SJSA1 (cell line): ENCODE measurements at places on chromosomes 12 and 14. TPM values are rescaled to one million over a fixed set of nuclear protein-coding genes. Genes with fewer than 3 reads are reported as not detected.
A peak's percentile ranks its signal among the peaks of the same experiment; 100 is the strongest.

GRCh38 chr12:11705010-11705409, 55.5 kb downstream of the ETV6 start:
- peak; percentile 70 for DNase-seq

DNA sequence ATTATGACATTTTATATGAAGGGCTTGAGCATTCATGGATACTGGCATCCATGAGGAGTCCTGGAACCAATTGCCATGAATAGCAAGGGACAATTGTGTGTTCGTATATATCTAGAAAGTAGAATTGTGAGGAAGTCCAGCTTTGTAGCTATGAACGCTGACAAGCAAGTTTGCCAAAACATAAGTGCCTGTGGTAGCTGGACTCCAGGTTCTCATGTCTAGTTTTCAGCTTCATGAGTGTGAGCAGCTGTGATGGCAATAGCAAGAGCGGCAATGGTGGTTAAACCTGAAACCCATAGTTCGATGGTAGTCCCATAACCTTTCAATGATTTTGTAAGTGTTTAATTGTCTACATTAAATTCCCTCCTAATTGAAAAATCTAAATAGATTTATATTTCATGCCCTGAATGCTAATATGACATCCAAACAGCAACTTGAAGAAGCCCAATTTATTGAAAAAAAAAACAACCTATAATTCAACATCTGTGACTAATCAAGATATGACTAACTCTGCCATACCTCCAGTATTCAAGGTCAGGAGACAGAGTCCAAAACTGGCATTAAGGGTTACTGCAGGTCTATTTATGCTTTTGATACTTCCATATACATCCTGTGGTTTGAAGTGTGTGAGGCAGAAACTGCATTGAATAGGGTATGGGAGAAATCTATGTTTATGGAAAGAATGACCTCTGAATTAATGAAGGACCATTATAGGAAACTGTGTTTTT, 50.3 kb upstream of the PCED1B start:
- DNase-seq, result peak; percentile 63

- no peak for DNase-seq
Measured at GRCh38 chr14:29233188-29233587, 466.6 kb downstream of the FOXG1 start.

DNA sequence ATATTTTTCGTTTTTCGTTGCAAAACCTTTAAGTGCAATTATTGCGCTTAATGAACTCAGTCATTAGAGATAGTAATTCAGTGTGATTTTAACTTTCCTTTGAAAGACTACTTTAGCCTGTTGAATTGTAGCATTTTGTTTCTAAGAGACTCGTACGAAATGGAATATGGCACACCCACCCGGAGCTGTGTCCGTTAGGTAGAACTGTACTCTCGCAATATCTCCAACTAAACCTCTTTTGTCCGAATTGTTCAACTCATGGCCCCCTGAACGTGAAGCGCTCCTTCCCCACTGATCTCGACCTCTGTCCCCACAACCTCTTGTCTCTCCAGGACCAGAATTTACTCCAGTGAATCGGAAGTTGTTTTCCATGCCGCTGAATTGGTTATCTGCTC, 800 bp downstream of the PCNX4 start:
- DNase-seq, result no peak

- no peak for DNase-seq
Measured at GRCh38 chr14:100526632-100527031, 60.6 kb downstream of the BEGAIN start.

DNA sequence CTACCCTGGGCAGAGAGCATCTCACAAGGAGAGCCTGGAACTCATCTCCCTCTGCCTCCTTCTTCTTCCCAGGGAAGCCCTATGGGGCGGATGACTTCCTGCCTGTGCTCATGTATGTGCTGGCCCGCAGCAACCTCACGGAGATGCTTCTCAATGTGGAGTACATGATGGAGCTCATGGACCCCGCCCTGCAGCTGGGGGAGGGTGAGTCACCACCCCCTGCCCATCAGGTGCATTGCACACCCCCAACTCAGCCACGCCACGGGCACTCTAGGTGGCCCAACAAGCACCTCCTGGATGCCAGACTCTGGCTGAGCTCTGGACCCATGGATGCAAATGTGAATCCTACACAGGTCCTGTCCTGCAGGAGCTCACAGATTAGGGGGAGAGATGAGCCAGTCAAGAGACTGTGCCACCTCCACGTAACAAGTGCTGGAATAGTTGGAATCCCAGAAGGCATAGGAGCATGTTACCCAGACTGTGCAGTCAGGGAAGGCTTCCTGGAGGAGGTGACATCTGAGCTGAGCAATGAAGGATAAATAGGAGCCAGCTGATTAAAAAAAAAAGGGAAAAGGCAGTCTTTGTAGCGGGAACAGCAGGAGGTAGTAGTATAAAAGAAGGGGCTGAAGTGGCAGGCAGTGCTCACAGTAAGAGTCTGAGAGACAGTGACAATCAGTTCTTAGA, 71.9 kb downstream of the LGMN start:
- DNase-seq, result no peak

- no peak for DNase-seq
Measured at GRCh38 chr14:104634886-104635570, 30.5 kb upstream of the TMEM179 start.

DNA sequence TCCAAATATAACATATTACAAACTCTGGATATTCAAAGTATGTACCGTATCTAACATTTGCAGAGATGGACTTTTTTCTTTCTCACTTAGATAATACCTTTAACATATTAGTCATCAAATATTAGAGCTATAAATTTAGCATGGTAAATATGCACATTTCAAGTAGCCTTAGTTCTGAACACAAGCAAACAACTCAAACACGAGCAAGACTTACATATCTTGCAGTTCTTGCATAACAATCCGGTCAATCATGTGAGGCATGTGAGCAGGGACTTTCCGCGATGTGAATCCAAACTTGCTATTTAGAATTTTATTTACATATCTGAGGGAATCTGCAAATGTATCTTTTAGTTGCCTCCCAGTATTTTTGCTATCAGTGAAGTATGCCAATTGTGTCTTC, 22.1 kb upstream of the SYCP3 start:
- DNase-seq, result no peak

GRCh38 chr12:2023365-2023764, 19.1 kb upstream of the DCP1B start:
- no peak for DNase-seq

GRCh38 chr12:54220567-54220966, 31.8 kb upstream of the SMUG1 start:
- DNase-seq, result no peak

- DNase-seq, result no peak
Measured at GRCh38 chr12:19988948-19989347, 379.4 kb upstream of the PDE3A start.

GRCh38 chr14:80954687-80955299, 628 bp upstream of the TSHR start:
- peak; percentile 68 for DNase-seq

Gene BICDL1
- total RNA-seq, result not detected in 2 replicates

Gene NPAS3
- total RNA-seq, result 0.26 TPM in 1 of 2 replicates, not detected in the other

Gene DCN
- total RNA-seq, result 37.2 and 71.4 TPM in 2 replicates

Gene KRT75
- total RNA-seq, result not detected in 2 replicates

Gene CACNA2D4
- total RNA-seq, result not detected in 2 replicates

Gene HOMEZ
- total RNA-seq, result 4.9 and 6.1 TPM in 2 replicates
